T-cell (primary cell): ENCODE measurements at places on chromosomes 3 and 15.

DNA sequence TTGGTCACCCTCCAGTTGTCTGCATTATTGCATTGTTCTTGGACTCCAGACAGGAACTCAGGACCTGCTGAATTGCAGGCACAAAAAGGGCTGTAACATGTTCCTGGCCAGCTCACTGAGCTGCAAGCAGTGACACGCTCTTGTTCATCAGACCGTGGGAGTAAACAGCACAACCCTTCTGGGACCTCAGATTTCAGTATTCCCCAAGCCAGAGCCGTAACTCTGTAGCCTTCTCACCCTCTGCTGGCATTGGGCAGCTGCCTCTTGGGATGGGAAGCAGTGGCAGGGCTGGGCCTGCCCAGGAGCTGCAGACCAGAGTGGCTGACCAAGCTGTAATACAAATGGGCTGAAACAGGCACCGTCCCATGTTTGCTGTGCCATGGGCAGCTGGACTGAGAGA lies 607.1 kb upstream of the BCHE start:
- DNase-seq: no peak
- H3K36me3 ChIP-seq: no peaks in the 10 kb centered on the region
- no peaks in the 10 kb centered on the region for H3K4me1 ChIP-seq
- no peaks in the 10 kb centered on the region for H3K27me3 ChIP-seq
- no peak overlapping the region for H3K4me3 ChIP-seq

DNA sequence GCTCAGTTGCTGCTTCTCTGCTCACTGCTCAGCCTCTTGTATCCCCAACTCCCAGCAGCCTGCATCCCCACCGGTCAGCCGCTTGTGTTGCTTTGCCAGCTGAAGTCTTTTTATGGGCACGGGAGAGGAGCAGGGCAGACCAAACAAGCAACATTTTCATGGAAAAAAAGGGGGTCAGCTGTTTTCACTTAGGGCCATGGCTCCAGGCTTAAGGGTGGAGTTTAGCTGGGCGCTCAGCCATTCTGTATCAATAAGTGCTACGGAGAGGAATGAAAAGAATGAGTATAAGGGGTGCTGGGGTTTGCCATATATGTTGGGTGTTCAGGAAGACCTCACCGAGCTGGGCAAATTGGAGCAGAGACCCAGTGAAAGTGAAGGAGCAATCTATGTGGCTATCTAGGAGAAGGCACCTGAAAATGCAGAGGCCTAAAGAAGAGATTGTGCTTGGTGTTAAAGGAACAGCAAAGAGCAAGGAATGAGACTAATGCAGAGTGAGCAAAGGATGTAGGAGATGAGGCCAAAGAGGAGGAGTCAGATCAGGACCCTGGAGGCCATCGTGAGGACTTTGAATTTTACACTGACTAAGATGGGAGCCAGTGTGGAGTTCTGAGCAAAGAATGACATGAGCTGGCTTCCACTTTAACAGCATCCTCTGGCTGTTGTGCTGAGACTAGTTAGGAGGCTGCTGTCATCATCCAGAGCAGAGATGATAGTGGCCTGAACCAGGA lies 16.6 kb upstream of the IREB2 start:
- H3K4me3 ChIP-seq: no peak overlapping the region
- no peak for DNase-seq
- no peak overlapping the region for H3K27ac ChIP-seq
- H3K27me3 ChIP-seq: peaks cover 12% of the 10 kb centered on the region

DNA sequence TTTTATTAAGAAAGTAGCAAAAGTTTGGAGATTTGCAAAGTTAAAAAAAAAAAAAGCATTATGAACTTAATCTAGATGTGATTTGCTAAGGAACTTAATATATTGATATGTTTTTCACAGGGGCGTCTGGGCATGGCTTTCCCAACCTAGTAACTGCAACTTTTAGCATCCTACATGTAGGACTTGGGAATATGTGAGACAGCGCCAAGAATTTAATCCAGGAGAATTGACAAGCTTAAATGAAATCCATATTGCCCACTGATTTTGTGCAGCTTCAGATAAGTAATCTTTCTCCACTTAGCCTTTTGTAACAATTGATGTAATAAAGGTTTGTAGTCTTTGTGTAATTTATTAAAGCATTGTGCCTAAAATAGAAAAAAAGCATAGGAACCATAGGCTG lies 982 bp upstream of the GABPB1 start:
- H3K27ac ChIP-seq: peak overlapping the region; percentile 99
- no peak for DNase-seq
- no peaks in the 10 kb centered on the region for H3K27me3 ChIP-seq
- peaks cover 26% of the 10 kb centered on the region for H3K4me1 ChIP-seq

- H3K36me3 ChIP-seq: no peaks in the 10 kb centered on the region
- H3K4me1 ChIP-seq: no peaks in the 10 kb centered on the region
- no peak for DNase-seq
Observed at GRCh38 chr3:194269610-194270145, 81.5 kb downstream of the CPN2 start.

GRCh38 chr15:24899795-24900194 lies 55.0 kb upstream of the SNRPN start:
- no peaks in the 10 kb centered on the region for H3K4me1 ChIP-seq
- H3K27me3 ChIP-seq: no peaks in the 10 kb centered on the region
- no peak overlapping the region for H3K4me3 ChIP-seq
- DNase-seq: no peak
- H3K27ac ChIP-seq: no peak overlapping the region

DNA sequence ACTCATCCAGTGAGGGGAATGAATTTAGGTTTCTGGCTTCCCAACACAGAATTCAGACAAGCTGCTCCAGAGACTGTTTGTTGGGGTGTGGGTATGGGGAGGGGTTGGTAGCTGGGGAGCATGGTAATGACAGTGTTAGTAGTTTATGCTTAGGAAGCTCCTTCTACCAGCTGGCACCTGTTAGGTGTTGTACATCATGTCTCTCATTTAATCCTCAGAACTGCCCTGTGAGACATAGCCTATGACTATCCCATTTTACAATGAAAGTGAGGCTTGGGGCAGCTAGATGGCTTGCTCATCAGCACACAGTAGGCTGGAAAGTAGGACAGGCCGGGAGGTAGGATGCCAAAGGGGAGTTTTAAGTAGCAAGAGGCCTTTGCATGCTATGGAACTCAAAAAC lies 2.5 kb downstream of the EIF4E3 start:
- H3K27ac ChIP-seq: peak overlapping the region; percentile 80
- H3K27me3 ChIP-seq: no peaks in the 10 kb centered on the region
- DNase-seq: no peak

DNA sequence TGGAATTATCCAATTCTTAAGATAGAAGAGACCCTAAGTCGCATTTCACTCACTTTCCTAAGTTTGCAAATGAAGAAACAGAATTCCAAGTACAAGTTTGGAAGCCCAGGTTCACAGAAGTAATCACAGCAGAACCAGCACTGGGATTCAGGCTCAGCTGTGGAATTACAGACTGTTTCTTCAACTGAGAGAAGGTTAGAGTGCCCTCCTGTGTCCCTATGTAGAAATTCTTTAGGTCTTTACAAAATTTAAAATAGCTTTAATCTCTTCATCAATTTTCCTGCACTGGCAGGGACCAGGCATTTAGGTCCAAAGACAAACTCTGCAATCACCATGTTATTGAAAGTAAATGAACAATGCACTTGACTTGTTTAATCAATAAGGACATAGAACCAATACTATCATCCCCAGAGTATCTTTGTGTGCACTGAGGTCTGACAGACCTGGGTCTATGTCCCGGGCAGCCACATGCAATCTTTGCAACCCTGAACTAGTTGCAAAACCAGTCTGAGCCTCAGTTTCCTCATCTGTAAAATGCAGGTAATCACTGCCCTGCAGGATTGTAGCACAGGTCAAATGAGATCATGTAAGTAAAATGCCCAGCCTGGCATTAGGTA lies 96.3 kb upstream of the ZBED2 start:
- no peak overlapping the region for H3K4me3 ChIP-seq
- peaks cover 12% of the 10 kb centered on the region for H3K4me1 ChIP-seq
- no peaks in the 10 kb centered on the region for H3K27me3 ChIP-seq
- DNase-seq: no peak
- H3K36me3 ChIP-seq: no peaks in the 10 kb centered on the region

DNA sequence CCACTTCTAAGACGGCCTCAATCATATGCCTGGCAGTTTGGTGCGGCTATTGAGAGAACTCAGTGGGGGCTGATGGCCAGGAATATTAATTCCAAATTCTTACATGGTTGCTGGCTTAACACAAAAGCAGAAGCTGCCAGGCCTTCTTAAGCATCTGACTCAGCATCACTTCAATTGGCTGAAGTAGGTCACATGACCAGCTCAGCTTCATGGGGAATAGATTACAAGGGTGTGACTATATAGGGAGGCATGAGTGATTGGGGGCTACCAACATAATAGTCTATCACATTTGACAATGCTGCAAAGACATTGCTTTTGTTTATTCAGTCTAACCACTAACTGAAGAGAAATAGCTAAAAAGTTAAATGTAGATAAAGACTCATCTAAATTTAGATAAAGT lies 101.6 kb upstream of the ANKRD28 start:
- H3K27me3 ChIP-seq: no peaks in the 10 kb centered on the region
- H3K36me3 ChIP-seq: no peaks in the 10 kb centered on the region
- H3K4me3 ChIP-seq: no peak overlapping the region
- H3K4me1 ChIP-seq: no peaks in the 10 kb centered on the region
- no peak overlapping the region for H3K27ac ChIP-seq
- no peak for DNase-seq

DNA sequence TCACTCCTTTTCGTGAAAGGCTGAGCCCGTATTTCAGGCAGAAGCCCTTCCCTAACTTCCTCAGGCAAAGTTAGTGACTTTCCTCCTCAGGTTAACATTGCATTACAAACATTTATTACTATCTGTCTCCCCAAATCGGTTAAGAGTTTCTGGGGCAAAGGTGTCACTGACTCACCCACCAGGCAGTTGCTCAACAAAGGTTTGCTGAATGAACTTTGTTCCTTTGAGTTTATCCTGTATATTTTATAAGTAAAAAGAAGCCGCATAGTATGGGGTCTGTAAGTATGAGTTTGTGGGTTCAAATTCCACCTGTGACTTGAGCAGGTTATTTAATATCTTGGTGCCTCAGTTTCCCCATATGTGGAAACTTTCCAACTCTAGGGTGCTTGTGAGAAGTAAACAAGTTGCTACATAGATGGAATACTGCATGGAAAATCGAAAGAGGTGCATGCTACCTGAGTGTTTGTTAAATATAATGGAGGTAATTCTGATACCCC lies 177.7 kb downstream of the THRB start:
- H3K36me3 ChIP-seq: no peaks in the 10 kb centered on the region
- no peaks in the 10 kb centered on the region for H3K4me1 ChIP-seq
- H3K27me3 ChIP-seq: no peaks in the 10 kb centered on the region

DNA sequence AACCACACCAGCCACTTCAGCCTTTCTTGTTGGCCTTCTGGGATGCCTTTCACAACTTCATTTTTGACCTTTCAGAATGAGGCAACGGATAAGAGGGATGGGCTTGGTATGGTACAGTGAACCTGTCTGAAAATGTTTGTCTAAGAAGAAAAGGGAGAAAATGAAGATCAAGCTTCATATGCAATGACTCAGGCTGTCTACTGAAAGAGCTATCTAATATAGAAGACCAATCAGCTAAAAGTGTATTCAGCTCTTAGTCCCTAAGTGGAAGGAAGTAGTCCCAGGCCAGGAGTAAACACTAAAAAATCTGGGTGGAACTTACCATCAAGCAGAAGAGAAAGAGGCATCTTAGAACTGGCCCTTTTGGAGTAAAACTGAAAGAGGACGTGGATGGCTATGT lies 12.2 kb upstream of the UPK1B start:
- DNase-seq: no peak
- no peaks in the 10 kb centered on the region for H3K36me3 ChIP-seq
- no peaks in the 10 kb centered on the region for H3K4me1 ChIP-seq
- H3K4me3 ChIP-seq: no peak overlapping the region

DNA sequence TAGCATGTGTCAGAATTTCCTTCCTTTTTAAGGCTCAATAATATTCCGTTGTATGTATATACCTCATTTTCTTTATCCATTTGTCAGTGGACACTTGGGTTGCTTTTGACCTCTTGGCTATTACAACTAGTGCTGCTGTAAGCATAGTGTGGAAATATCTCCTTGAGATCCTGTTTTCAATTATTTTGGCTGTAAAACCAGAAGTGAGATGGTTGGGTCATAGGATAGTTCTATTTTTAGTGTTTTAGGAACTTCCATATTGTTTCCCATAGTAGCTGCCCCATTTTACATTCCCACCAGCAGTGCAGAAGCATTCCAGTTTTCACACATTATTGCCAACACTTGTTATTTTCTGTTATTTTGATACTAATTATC lies 70.4 kb upstream of the C15orf39 start:
- no peaks in the 10 kb centered on the region for H3K36me3 ChIP-seq
- no peaks in the 10 kb centered on the region for H3K27me3 ChIP-seq
- no peaks in the 10 kb centered on the region for H3K4me1 ChIP-seq

GRCh38 chr3:176651622-176652021 lies 545.7 kb downstream of the TBL1XR1 start:
- no peaks in the 10 kb centered on the region for H3K27me3 ChIP-seq
- DNase-seq: no peak
- H3K27ac ChIP-seq: no peak overlapping the region
- H3K4me3 ChIP-seq: no peak overlapping the region
